ENCODE measurements at places on chromosomes 3 and 15.
A peak's percentile ranks its signal among the peaks of the same experiment; 100 is the strongest.

DNA sequence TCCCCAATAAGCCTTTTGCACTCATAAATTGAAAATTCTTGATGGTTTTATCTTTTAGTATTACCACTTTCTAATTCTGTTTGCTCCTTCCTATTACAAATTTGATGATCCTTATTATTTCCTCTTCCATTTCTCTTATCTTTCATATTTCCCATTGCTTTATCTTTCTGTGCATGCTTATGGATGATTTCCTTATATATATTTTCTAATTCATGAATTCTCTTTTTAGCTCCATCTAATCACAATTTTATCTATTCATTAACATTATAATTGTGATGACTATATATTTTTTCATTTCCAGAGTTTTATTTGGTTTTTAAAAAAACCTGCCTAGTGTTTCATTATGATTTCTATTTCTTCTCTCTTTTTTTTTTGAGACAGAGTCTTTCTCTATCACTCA, 17.9 kb downstream of the FOXL2NB start:
- DNase-seq: no peak

DNA sequence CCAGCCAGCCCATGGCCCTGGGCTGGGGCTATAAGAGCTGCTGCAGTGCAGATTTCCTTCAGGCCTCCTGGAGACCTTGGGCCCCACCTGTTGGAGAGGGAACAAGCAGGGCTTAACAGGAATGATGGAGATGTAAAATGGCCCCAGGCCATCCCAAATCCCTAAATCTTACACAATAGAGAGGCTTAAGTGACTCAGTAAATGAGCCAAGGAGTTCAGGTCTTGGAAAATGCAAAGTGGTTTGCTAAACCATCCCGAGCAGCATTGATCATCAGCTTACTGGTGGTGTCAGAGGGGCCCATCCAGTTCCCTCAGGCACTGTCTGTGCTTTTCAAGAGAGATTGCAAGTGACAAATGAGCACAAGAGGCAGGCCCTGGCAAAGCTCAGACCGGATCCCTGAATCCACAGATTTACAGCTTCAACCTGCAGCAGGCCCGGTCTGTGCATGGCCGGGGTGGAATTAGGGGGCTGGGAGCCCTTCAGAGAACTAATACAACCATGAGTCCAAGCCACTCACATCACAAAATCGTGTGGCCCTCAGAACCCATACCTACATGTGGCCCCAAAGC, 325.4 kb downstream of the UACA start:
- no peak for DNase-seq

GRCh38 chr15:31563001-31563400, 236.4 kb downstream of the KLF13 start:
- DNase-seq: no peak

GRCh38 chr3:33718595-33718907, 497 bp upstream of the CLASP2 start:
- DNase-seq: no peak

- no peak for DNase-seq
These were observed 9.6 kb downstream of the EMC3 start for GRCh38 chr3:9976721-9977709.

DNA sequence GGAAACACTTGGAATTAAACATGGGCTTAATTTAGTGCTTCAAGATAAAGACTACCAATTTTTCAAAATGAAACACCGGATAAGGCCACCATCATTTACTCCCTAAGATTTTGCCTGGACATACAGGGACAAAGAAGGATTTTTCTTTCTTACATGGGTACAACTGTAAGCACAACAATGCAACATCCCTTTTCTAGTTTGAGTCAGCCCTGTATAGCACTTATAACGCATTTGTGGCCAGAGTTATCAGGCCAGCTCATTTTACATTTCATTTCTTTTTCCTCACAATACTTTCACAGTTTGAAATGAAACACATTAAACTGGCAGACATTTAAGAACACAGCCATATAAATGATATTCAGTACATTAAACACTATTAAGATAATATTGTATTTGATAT, 9.8 kb upstream of the SUCNR1 start:
- no peak for DNase-seq

DNA sequence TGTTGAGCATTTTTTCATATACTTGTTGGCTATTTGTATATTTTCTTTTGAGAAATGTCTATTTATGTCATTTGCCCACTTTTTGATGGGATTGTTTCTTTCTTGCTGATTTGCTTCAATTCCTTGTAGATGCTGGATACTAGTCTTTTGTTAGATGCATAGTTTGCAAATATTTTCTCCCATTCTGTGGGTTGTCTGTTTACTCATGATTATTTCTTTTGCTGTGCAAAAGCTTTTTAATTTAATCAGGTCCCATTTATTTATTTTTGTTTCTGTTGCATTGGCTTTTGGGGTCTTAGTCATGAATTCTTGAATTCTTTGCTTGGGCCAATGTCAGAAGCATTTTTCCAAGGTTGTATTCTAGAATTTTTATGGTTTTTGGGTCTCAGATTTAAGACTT, 251.7 kb downstream of the WNT5A start:
- no peak for DNase-seq

DNA sequence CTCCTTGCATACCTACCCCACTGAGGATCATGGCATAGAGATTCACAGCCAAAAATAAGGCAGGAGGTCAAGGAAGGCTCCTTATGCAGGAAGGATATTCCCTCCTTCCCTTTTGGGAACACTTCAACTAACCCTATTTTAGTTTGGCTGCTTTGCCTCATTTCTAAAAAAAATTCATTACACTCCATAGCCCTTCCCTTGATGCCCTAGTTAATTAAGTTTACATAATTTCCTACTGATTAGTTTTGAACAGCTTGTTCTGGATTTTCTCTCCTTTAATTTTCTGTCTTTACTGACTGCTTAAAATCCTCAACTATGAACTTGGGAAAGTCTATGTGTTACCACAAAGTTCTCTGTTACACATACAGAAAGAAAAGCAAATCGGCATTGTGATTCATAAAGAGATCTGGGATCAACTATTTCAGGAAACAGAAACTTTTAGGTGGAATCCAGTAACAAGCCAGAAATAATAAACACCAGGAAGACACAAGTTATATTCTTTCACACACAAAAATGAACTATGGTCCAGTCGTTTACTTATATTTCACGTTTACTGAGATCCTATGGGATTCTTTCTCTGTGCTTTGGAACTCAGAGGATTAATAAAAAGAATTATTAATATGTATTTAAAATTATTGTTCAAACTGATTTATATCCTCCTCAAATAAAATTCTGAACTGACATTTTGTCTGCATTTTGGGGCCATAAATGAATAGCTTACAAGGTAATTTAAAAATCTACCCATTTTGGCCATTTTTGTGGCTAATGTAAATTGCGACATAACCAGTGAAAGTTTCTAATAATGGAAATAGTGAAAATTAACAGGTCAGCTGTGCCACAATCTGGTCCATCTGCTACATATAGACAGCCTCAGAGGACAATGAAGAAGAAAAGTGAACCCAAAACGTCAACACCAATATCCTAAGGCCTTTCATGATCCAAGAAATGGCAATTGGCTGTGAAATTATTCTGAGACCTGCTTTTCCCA, 113.8 kb downstream of the FRMD5 start:
- no peak for DNase-seq

DNA sequence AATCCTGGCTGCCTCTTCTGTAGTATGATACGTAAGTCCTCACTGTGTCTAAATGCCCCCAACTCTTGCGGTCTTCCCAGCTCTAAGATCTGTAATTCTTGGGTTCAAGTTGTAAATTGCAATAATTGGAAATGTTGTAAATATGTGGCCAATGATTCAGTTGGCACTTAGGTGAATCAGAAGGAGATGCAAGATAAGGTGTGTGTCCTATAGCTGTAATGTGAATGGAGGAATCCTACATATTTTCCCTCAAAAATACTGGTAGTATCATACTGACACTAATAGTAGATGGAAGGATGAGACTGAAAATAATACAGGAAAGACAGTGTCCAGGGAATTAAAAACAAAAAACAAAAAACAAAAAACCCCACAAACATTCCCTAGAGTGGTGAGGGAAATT, 3.5 kb upstream of the ST3GAL6 start:
- no peak for DNase-seq

- no peak for DNase-seq
These were observed 8.5 kb upstream of the CCDC80 start for GRCh38 chr3:112649478-112649735.

- no peak for DNase-seq
These were observed 15.7 kb downstream of the BHLHE40 start for GRCh38 chr3:4994823-4995499.

- no peak for DNase-seq
These were observed 46.9 kb downstream of the TBL1XR1 start for GRCh38 chr3:177150218-177150916.

GRCh38 chr3:94314218-94314883, 251.5 kb downstream of the NSUN3 start:
- DNase-seq: no peak

DNA sequence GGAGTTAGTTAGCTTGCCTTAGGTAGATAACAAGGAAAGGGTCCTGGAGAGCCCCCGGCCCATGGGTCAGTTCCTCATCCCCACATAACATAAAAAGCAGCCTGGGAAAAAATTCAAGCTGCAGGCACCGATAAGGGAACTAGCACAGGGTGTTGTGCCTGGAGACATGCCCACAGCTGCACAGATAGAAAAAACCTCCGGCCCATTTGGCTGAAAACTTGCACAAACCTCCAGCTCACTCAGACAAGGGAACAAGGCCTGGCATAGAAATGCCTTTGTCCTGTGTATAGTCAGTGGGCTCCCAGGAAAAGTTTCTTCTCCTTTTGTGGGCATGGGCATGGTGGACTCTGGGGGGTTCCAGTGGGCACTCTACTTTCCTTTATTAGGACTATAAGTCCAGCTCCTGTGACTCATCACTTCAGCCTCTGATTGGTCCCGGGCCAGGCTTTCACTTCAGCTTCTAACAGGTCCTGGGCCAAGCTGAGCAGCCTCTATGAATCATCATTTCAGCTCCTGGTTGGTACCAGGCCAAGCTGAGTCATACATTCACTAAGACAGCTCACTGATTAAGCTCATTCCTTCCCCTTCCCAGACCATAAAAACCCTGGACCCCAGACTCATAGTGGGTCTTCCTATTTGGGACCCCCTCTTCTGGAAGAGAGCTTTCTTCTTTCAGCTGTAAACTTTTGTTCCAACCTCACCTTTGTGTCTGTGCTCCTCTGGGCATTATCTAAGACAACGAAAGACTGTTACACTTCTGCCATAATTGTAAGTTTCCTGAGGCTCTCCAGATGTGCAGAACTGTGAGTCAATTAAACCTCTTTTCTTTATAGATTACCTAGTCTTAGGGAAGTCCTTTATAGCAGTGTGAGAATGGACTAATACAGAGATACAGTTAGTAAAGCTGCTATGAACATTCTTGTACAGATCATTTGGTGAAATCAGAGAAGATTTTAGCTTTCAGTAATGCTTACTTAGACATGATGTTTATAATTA, 348.0 kb upstream of the DPPA4 start:
- no peak for DNase-seq

- DNase-seq: peak; percentile 22
These were observed 40.1 kb downstream of the CDCP1 start for GRCh38 chr3:45105855-45106671.

DNA sequence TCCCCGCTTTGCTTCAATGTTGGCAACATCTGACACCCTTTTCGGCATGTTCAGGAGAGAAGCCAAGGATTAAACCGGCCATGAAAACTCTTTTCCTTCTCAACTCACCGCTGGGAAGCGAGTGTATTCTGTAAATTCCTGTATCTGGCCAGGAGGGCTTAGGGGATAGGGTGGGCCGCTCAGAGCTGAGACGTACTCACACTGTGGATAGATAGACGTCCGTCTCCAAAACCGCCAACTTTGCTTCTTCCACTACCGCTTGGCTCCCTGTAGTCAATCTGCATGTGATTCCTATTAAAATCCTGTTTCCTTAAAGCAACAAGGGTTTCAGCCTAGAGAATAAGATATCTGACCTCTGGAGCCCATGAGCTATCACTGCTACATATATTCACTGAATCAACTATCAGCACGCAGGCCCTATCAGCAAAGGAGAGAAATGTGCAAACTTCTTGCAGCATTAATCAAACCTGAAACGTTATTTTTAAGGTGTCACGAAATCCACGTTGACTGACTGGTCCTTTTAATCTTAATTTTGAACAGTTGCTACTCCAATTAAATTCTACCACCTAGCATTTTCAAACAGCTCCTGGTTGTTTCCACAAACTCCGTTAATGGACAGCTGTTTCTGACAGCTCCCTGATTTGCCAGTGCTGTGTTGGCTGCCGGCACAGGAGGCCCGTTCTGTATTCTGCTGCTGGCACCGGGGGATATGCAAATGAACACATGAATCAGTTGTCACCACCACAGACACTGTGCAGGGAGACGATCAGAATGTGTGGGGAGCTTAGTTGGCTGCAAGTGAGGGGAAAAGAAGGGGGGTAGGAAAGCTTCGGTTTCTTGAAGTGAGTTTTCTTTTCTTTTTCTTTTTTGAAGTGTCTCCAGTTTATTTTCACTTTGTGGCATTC, 438.9 kb upstream of the ARRDC4 start:
- DNase-seq: no peak

DNA sequence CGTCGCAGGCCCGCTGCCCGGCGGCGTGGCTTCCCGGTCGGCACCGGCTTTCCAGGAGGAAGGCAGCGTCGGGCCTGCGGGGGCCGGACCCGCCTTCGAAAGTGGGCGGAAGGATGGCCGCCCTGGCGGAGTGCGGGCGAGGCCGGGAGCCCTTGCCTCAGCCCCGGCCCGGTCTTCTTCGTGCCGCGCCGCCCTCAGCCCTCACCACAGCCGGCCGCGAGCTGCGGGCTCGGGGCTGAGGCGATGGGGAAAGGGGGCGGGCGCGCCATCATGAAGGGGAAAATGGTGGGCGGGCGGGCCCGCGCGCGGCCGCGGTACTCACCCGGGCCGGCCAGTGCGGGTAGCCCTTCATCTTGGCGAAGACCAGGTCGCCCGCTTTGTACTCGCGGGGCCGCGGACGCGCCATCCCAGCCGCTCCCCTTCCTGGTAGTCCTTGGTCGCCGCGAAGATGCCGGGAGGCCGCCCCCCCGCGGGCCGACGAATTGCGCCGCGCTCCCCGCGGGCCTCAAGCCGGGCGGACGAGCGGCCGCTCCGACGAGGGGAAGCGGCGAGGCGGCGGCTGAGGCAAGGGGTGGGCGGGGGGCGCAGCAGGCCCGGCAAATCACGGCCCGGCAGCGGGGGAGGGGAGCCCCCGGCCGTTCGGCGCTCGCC, 489 bp downstream of the HDGFL3 start:
- no peak for DNase-seq

DNA sequence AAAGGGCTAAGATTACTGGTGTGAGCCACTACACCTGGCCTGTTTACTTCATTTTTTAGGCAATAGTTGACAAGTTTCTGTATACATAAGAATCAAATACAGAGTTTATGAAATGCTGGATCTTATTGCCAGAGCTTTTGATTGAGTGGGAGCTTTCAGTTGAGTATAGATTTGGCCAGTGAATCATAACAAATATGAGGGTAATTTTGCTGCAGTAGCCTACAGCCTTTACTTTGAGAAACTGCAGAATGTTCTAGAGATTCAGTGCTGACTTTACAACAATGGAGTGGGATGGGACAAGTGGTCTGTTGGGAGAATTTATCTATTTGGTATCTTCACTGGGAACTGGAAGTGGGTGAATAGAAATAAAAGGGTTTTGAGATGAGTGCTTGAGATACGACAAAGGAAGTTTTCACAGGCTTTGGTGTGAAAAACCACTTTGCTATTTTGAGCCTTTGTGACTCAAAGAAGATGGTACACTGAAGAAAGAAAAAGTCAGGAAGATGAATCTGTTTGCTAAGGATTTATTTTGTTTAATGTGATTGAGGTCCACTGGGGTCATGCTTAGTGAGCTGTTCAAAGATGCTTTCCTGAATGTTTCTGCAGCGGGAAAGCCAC, 227.8 kb downstream of the UBE2E2 start:
- DNase-seq: no peak

GRCh38 chr3:153572165-153572564, 410.1 kb downstream of the RAP2B start:
- DNase-seq: no peak
